ENCODE measurements at places on chromosomes 7 and 10.

- no peak overlapping the region for H3K27ac ChIP-seq
- no peaks in the 10 kb centered on the region for H3K27me3 ChIP-seq
- H3K36me3 ChIP-seq, result no peaks in the 10 kb centered on the region
- no peak for DNase-seq
- no peaks in the 10 kb centered on the region for H3K4me1 ChIP-seq
Observed at GRCh38 chr7:330511-331230, 40.7 kb downstream of the FOXL3 start.

- H3K4me3 ChIP-seq, result no peak overlapping the region
- H3K27me3 ChIP-seq, result no peaks in the 10 kb centered on the region
- peak; percentile 87 for DNase-seq
- peaks cover 15% of the 10 kb centered on the region for H3K4me1 ChIP-seq
- H3K36me3 ChIP-seq, result no peaks in the 10 kb centered on the region
Observed at GRCh38 chr7:54841772-54842697, 83.0 kb upstream of the SEC61G start.

GRCh38 chr7:128105228-128106022, 74.2 kb upstream of the LRRC4 start:
- no peak overlapping the region for H3K4me3 ChIP-seq
- no peak for DNase-seq
- peaks cover 18% of the 10 kb centered on the region for H3K27me3 ChIP-seq
- H3K27ac ChIP-seq, result no peak overlapping the region

DNA sequence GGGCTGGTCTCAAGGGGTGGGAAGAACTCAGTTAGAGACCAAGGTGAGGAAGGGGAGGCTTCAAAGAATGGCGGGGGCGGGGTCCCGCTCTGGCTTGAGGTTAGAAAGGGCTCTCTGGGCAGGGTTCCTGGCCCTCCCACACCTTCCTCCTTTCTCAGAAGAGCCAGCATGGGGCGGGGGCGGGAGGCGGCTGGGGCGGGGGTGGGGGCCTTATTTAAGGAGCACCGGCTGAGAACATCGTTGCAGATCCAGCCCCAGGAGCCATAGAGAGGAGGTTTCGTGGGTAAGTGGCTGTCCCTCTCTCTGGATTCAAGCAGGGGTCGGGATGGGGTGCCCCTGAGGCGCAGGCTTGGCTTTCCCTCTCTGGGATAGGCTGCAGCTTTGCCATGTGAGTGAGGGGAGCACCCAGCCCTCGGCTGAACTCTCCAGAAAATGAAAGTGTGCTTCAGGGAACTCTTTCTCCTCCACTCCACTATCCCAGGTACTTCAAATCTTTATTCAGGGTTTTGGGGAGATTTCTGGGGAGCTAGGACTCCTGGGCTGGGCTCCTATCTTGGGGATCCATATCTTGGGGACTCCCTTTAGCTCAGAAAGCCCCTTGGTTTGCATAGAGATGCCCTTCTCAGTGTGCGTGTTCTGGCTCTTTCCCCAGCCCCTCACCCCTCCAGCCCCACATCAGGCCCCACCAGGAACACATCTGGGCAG, 3.3 kb upstream of the CUEDC2 start:
- H3K27me3 ChIP-seq, result no peaks in the 10 kb centered on the region
- peak overlapping the region; percentile 53 for H3K4me3 ChIP-seq
- H3K4me1 ChIP-seq, result peaks cover 11% of the 10 kb centered on the region
- H3K36me3 ChIP-seq, result no peaks in the 10 kb centered on the region
- H3K27ac ChIP-seq, result no peak overlapping the region
- DNase-seq, result no peak

DNA sequence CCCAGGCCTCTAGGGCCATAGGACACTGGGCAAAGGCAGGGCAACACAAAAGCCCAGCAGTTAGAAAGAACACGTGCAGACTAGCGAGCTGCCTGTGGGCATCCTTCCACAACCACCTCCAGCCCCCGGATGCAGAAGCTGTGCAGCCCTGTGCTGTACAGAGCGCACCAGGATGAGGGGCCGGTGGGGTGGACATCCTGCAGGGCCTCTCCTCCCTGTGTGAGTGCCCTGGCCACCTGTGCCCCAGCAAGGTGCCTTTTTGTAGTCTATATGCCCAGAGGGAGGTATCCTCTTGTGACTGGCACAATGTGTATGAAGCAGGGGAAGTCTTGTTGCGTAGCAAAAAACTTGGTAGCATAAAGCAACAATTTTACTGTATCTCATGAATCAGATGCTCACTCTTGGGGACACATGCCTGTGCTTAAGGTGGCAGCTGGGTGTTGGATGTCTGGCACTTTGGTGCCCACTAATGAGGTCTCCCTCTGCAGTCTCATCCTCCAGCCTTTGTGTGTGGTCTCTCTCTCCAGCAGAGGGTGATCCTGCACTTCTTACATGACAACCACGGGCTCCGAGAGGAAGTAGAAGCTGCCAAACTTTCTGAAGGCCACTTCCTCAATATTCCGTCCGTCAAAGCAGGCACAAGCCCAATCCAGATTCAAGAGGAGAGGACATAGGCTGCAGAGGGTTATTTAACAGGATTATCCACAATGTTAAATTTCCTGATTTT, 8.7 kb downstream of the NCAPG2 start:
- peak; percentile 78 for DNase-seq
- H3K36me3 ChIP-seq, result no peaks in the 10 kb centered on the region
- no peaks in the 10 kb centered on the region for H3K4me1 ChIP-seq

Data from fibroblast of lung (primary cell).